T-cell (primary cell): ENCODE measurements at places on chromosomes 12 and 14.

GRCh38 chr12:127393896-127394295 is 873.1 kb upstream of the TMEM132C start:
- DNase-seq: no peak
- H3K4me1 ChIP-seq: no peaks in the 10 kb centered on the region
- H3K27ac ChIP-seq: no peak overlapping the region
- no peak overlapping the region for H3K4me3 ChIP-seq

DNA sequence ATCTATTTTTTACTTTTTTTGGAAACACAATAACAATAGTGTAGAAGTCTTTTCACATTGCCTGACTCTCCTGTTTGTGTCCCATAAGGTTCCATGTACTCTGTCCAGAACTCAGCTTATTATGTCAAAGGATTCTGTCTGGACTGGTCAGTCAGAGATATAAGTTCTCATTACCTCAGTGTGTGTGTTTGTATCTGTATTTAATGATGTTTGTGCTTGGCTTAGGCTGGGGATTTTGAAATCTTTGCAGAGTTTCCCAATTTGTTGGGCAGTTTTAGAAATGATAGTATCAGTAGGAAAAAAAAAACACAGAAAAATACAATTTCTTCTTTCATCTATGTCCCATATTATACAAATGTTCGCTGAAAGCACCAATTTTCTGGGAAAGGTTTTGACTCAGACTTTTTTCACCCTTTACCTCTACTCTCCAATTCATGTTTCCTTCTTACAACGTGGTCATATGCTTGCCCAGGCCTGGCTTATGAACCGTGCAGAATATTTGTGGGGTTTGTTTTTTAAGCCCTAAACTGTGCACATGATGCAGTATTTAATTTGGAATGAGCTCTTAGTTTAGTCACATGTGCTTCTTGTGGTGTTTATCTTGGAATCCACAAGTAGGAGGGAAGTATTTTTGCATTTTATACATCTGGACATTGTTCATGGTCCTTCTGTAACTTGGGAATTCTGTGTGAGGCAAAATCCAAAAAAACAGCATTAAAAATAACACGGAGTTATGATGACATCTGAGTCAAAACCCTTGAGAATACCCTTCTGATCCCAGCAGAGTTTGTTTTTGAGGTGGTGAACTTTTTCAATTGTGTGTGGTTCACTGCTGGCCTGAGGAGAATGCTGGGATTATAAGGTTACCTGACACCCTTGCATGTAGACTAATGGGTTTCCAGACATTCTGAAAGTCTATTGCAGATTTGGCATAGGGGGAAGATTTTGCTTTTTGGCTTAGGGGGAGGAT is 121.2 kb downstream of the RAD51B start:
- no peaks in the 10 kb centered on the region for H3K36me3 ChIP-seq
- DNase-seq: no peak
- H3K4me1 ChIP-seq: no peaks in the 10 kb centered on the region
- H3K27ac ChIP-seq: no peak overlapping the region
- no peaks in the 10 kb centered on the region for H3K27me3 ChIP-seq

- no peak for DNase-seq
- H3K27ac ChIP-seq: no peak overlapping the region
These were observed 326.1 kb upstream of the RTL1 start for GRCh38 chr14:101229666-101230065.

GRCh38 chr14:23153851-23154796 is 29.3 kb downstream of the SLC7A8 start:
- no peak overlapping the region for H3K4me3 ChIP-seq
- H3K27ac ChIP-seq: no peak overlapping the region
- no peaks in the 10 kb centered on the region for H3K36me3 ChIP-seq

DNA sequence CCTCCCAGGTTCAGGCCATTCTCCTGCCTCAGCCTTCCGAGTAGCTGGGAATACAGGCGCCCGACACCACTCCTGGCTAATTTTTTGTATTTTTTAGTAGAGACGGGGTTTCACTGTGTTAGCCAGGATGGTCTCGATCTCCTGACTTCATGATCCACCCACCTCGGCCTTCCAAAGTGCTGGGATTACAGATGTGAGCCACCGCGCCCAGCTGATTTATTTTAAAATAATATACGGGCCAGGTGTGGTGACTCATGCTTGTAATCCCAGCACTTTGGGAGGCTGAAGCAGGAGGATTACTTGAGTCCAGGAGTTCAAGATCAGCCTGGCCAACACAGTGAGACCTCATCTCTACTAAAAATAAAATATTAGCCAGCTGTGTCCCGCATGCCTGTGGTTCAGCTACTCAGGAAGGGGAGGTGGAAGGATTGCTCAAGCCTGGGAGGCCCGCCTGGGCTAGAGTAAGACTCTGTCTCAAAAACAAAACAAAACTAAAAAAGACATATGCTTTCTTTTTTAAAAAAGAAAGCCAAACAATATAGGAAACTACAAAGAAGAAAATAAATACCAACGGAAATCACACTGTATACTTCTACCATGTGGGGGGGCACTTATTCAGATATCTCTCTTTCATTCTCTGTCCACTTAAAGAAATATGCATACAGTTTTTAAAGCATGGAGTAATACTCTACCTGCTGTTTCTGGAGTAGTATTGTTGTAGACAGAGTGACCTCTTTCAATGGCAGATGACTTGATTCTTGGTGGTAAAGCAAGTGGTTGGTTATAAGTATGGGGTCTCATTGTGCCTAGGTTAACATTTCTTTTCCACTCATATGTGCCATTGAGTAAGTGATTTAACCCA is 930 bp upstream of the MIA2 start:
- H3K36me3 ChIP-seq: no peaks in the 10 kb centered on the region
- no peak for DNase-seq
- peaks cover 6% of the 10 kb centered on the region for H3K4me1 ChIP-seq
- no peak overlapping the region for H3K4me3 ChIP-seq
- peak overlapping the region; percentile 56 for H3K27ac ChIP-seq
- H3K27me3 ChIP-seq: no peaks in the 10 kb centered on the region

GRCh38 chr12:75716291-75717025 is 205.0 kb upstream of the KRR1 start:
- H3K27me3 ChIP-seq: no peaks in the 10 kb centered on the region
- H3K36me3 ChIP-seq: no peaks in the 10 kb centered on the region
- no peak for DNase-seq
- no peak overlapping the region for H3K27ac ChIP-seq

DNA sequence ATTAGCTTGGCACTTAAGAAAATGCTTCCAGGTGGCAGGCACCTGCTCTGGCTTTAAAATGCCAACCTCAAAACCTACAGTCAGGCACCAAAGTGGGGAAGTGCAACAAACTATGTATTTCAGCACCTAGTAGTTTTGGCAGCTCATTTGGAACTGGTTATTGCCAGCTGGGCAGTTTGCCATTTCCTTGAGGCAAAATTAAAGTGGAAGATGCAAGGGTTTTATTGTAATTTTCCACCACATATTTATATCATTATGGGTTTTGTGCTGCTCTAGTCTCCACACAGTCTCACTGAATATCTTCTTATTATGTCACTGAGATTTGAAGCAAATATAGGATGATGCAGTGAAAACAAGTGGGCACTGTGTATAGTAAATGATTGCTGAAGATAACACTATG is 117.0 kb downstream of the PRKD1 start:
- H3K4me1 ChIP-seq: no peaks in the 10 kb centered on the region
- no peaks in the 10 kb centered on the region for H3K36me3 ChIP-seq
- H3K27ac ChIP-seq: no peak overlapping the region
